Heart left ventricle (tissue), 16 donors: ENCODE measurements at places on chromosomes 7 and 10.

- no peak for DNase-seq
These were observed 44.6 kb downstream of the INSIG1 start for GRCh38 chr7:155342313-155342712.

GRCh38 chr10:70615211-70615610 lies 12.7 kb upstream of the PRF1 start:
- no peak for DNase-seq

DNA sequence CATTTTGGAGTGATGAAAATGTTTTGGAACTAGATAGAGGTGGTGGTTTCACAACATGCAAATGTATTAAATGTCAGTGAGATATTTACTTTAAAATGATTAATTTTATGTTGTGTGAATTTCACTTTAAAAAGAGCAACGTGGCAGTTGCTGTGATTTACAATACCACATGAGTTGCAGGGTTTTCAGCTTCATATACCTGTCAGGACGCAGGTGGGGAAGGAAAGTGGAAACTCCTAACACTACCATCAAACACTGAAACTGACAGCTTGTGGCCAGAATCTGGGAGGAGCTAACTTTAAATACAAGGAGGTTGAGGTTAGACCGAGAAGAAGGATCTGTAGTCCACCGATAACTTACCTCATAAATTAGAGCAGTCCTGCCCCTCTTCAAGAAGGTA lies 168.9 kb upstream of the TMEM72 start:
- no peak for DNase-seq

- DNase-seq, result no peak
These were observed 84.1 kb downstream of the GNAI1 start for GRCh38 chr7:80218723-80219122.

DNA sequence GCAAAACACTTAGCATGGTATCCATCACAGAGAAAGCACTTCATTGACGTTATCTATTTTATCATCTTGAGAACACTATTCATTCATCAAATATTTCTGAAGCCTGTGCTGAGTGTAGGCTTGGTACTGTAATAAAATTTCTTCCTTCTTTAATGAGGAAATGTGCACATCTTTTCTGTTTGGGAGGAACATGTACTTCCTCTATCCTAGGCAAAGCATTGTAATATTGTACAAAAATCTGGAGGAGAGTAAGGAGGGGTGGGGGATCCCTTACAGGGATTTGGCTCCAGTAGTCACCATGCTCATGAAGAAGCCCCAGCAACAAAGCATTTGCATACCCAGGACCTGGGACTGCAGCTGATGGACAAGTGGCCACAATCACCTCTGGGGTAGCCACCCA lies 39.9 kb upstream of the SORCS3 start:
- no peak for DNase-seq

- DNase-seq, result no peak
These were observed 148.7 kb downstream of the BICC1 start for GRCh38 chr10:58661336-58661735.

- DNase-seq, result no peak
These were observed 74.5 kb downstream of the COBL start for GRCh38 chr7:51242007-51242691.

DNA sequence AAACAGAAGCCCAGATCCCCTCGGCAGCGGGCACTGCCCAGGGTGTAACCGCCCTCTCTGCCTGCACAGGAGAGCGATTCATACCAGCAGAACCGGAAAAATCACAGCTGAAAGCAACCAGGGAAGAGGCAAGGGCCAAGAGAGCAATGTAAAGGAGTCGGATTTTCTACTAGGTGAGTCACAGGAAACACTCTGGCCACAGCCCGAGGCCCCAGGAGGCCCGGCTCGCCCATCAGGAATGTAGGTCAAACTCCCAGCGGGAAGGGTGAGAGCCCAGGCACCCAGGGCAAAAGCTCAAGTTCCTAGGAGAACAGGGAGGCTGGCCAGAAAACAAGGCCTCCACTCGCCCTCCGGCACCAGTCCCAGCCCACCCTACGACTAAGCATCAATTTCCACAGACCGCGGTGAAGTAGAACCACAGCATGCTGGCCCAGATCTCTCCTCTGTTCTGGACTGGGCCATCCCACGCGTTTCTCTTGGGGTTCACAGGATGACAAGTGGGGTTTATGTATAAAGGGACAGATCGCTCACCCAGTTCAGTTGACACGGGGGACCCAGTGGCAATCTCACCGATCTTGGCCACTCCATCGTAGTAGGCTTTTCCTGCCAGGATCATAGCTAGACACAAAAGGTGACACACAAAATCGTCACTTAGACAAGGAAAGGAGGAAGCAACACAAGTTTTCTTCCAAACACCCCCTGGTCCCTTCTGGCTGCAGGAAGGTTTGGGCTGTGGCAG lies 46.2 kb downstream of the BAIAP2L1 start:
- peak; percentile 29 for DNase-seq

DNA sequence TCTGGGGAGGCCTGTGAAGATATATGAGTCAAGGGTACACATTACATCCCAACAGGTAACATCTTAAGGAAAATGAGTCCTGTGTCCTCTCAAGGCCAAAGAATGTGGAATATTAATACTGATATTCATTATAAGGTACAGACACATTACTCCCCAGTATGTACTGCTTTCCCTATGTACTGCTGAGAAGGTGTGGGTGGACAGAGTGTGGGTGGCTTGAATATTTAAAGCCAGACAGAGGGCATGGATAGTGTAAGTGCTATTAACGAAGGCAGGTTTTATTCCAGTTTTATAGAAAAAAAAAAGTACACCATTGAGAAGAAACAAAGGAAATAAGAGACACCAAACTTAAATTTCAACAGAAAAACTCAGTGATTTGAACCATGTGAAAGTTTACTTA lies 1054.4 kb downstream of the XPNPEP1 start:
- no peak for DNase-seq

DNA sequence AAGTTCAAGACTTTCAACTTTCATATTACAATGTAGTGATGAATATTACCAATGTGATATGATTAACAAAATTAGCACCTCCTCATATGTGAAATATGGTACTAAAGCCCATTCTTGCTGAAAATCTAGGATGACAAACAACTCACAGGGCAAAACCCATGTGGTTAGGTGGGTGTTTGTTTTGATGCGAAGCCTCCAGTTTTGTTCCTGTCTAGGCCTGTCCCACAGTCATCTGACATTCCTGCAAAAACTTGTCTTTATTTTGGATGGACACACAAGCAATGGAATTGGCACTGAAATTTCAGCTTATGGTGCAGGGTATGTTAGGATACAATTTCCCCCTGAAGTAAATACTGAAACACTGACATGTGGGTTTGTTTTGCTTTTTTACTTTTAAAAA lies 95.3 kb downstream of the PARD3 start:
- DNase-seq, result no peak

GRCh38 chr7:76333511-76334101 lies 25.2 kb downstream of the YWHAG start:
- peak; percentile 91 for DNase-seq

GRCh38 chr7:30727061-30727945 lies 24.6 kb upstream of the INMT start:
- no peak for DNase-seq

DNA sequence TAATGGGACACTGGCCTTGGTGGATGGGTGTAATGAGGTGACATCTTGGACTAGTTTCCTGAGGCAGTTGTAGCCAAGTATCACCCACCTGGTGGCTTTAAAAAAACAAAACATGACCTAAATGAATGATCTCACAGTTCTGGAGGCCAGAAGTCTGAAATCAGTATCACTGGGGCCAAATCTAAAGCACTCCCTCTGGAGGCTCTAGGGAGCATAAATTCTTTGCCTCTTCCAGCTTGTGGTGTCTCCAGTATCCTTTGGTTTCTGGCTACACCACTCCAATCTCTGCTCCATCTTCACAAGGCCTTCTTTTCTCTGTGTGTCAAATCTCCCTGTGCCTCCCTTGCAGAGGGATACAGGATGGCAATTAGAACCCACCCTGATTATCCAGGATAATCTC lies 342.9 kb downstream of the CALN1 start:
- DNase-seq, result no peak

DNA sequence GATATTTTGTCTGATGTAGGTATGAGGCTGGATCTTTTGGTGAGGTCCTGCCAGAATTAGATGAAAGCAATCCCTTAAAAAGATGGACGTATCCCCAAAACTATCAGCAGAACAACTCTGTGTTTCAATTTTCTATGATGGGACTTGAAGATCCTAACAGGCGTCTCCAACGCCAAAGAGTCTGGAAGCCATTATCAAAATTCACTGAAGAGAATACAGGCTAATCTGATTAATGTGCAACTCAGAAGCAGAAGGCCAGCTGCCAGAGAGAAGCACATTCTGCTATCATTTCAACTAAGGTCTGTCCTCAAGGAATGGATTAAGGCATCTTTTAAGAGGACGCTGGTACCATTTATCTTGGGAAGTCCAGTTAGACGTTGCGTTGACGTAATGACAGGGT lies 119.7 kb downstream of the FGFR2 start:
- no peak for DNase-seq

- no peak for DNase-seq
These were observed 194.7 kb downstream of the KCND2 start for GRCh38 chr7:120467676-120468075.

- DNase-seq, result no peak
These were observed 482.0 kb upstream of the MGMT start for GRCh38 chr10:128985036-128985435.

DNA sequence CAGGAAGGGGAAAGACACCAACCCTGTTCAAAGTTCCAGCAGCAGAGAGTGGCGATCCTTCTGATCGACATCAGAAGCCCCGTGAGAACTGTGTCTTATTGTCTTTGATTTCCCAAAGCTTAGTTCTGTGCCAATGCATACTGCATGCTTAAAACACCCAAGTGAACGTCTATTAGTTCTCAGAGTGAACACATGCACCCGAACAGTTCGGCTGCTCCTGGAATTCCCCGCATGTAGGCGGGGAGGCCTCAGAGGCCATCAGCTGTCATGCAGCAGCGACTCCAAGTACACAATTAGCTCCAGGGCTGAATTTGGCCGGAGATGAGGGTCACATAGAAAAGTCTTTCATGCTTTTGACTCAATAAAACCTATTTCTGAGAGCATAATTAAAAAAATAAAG lies 276.9 kb downstream of the ZMYND11 start:
- no peak for DNase-seq

DNA sequence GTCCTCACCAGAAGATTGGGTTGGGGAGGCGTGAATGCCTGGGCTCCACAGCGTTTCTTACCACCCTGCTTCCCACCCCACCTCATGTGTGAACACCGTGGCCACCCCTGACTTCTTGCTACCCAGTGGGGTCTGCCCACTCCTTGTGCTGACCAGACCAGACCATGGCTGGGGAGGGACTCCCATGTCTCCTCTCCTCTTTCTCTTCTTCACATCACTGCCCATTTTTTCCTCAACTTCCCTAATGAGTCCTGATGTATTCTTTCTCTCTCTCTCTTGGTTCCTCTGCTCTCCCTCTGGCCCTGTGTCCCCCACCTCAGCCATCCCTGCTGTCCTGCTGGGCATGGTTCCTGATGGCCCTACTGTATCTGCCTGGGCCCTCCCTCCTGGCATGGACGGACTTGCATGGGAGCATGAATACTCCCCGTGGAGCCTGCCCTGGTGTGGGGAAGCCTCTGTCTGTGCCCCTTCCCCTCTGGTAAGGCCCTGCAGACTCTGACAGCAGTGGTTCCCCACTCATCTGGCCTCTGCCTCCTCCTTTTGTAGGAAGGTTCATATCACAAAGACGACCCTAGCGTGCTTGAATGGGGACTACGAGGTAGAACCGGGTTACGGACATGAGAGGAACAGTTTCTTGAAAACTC lies 85.5 kb downstream of the ADCY1 start:
- no peak for DNase-seq

DNA sequence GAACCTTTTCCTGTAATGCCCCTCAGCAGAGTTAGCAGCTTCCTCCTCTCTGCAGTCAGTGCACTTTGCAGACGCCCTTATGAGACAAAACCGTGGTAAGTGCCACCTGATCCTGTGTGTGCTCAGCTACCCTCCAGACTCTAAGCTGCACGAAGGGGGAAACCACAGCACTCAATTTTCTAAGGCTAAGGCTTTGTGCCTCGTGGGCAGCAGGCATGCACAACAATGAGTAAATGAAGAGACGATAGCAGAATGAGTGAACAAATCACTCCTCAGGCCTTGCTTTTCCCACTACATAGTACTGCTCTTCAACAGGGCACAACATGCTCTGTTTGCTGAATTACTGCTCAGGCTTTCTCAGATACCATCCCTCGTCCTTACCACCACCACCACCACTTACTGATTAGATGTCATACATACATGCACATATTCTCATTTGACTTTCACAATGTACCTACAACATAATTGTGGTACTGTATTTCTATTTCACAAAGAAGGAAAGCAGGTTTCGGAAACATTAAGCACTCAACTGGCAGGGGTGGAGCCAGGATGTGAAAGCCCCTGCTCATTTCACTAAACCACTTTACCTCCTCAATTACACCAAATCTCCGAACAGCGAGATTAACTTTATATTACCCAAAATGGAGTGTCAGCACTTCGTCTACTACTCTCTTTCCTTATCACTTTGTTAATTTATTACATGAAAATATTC lies 85.4 kb downstream of the ICA1 start:
- no peak for DNase-seq

- DNase-seq, result no peak
These were observed 163.5 kb downstream of the GPR158 start for GRCh38 chr10:25338271-25338670.

- DNase-seq, result no peak
These were observed 563.2 kb downstream of the CCSER2 start for GRCh38 chr10:84891631-84892030.

DNA sequence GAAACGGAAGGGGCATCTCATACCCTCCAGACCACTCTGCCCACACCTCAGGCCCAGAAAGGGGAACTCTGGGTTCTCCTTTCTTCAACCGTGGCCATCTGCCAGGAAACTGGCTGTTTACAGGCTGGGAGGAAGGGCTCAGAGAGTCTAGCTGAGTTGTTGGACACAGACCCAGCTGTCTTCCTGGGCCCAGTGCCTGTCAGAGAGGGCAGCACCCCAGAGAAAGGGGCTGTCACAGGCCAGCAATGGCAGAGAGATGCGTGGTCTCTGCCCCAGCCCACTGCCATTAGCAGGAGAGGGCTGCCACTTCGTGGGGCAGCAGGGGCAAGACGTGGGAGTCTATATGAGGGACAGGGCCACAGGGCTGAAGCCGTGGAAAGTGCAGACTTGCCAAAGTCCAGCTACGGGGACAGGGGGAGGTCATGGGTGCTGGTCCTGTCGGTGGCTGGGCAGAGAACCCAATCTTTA lies 11.0 kb downstream of the GRID1 start:
- DNase-seq, result peak; percentile 87

- DNase-seq, result peak; percentile 26
These were observed 1003.7 kb downstream of the LRMDA start for GRCh38 chr10:76435157-76435556.

DNA sequence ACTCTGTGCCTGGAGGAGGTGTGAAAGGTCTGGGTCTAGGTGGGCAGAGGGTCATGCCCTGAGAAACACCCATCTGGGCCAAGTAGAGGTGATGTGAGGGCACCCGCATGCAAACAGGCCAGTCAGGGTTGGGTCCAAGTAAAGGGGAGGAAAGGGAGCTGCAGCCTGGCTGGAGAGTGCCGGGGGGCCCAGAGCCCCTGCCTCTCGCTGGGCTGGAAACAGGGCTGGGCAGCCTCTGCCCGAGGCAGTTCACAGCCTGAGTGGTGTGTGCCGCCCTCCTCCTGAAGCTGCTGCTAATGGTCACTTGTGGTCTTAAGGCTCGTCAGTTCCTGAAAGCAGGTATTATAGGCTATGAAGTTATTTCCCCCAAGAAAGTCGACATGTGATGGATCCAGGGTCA lies 7.3 kb downstream of the CYP2E1 start:
- DNase-seq, result no peak

- no peak for DNase-seq
These were observed 7.7 kb upstream of the NDST2 start for GRCh38 chr10:73819081-73819480.
